Activated T-cell treated with anti-CD3 and anti-CD28 coated beads, Interleukin-2, amount 50 U/mL, for 1 hour (primary cell): ENCODE measurements at places on chromosomes 16 and 17.

DNA sequence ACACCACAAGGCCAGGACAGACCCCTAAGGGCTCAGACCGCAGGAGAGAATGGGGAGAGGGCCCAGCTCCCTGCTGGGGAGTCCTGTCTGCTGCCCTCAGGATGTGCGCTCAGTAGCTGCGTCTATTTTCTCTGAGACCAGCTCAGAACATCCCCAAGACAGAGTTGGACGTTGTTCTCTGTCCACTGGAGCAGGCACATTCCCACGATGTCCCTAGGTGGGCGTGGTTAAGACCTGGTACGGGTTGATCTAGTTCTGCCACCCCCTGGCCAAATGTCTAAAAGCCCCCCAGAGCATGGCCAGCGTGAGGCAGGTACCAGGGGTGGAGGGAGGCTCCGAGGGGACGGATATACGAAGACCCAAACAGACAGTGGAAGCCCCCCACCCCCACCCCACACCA is 842 bp upstream of the CALB2 start:
- DNase-seq: no peak

- no peak for DNase-seq
Observed at GRCh38 chr16:27020031-27020430, 46.7 kb upstream of the C16orf82 start.

- DNase-seq: no peak
Observed at GRCh38 chr17:22505660-22506059, 813.3 kb downstream of the KCNJ18 start.

- peak; percentile 4 for DNase-seq
Observed at GRCh38 chr17:50203086-50203485, 1.7 kb upstream of the COL1A1 start.

- no peak for DNase-seq
Observed at GRCh38 chr17:15914400-15915170, 30.3 kb upstream of the ADORA2B start.

DNA sequence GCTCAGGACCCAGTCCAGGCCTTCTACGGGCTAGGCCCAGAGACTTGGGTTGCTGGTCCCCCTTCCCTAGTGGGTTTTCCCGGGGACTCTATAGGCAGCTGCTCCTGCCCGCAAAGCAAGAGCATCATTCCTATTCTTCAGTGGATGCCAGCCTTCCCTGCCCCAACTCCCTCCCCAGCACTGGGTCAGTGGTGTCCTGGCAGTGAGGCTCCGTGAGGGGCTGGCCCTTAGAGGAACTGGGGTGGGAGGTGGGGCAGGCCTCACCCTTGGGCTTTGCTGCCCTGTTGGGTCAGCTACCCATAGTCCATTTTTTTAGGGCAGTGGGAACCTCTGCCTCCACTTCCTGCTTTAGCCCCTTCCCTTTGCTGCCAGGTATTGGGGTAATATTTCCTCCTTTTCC is 7.9 kb upstream of the PLEKHG4 start:
- no peak for DNase-seq

GRCh38 chr16:29916979-29917378 is 9.0 kb downstream of the KCTD13 start:
- DNase-seq: no peak

DNA sequence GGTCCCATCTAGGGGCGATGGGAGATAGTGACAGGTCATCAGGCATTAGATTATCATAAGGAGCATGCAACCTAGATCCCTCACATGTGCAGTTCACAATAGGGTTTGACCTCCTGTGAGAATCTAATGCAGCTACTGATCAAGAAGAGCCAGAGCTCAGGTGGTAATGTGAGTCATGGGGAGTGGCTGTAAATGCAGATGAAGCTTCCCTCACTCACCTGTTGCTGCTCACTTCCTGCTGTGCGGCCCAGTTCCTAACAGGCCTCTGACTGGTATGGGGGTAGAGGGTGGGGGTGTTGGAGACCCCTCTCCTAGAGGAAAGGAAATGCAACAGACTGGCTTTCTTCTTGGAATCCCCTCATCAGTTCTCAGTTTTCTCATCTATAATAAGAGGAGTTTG is 131.4 kb downstream of the CA10 start:
- DNase-seq: no peak

- no peak for DNase-seq
Observed at GRCh38 chr16:31452631-31453106, 6.6 kb upstream of the ARMC5 start.

DNA sequence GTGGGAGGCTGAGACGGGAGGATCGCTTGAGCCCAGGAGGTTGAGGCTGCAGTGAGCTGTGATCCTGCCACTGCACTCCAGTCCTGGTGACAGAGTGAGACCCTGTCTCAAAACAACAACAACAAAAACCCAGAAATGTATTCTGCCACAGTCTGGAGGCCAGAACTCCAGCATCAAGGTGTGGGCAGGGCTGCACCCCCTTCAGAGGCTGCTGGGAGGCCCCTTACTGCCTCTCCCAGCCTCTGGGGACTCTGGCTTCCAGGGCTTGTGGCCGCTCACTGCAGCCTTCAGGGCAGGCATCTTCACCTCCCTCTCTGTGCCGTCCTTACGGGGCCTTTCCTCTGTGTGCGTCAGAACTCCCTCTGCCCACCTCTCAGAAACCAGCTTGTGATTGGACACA is 209.4 kb upstream of the GSE1 start:
- no peak for DNase-seq

DNA sequence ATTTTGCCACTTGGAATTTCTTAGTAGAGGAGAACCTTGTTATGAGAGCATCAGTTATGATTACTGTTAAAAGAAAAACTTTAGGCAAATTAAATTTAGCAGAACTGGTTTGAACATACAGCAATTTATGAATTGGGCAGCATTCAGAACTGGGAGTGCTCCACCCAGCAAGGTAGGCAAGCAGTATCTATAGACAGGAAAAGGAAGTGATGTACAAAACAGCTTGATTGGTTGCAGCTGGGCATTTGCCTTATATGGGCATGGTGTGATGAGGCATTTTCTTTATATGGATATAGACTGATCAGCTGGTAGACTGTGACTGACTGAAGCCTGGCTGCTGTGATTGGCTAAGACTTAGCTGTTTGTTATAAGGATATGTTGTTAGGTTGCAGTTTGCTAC is 17.6 kb upstream of the CYLD start:
- DNase-seq: no peak

GRCh38 chr17:49779739-49780231 is 8.7 kb upstream of the KAT7 start:
- DNase-seq: no peak

DNA sequence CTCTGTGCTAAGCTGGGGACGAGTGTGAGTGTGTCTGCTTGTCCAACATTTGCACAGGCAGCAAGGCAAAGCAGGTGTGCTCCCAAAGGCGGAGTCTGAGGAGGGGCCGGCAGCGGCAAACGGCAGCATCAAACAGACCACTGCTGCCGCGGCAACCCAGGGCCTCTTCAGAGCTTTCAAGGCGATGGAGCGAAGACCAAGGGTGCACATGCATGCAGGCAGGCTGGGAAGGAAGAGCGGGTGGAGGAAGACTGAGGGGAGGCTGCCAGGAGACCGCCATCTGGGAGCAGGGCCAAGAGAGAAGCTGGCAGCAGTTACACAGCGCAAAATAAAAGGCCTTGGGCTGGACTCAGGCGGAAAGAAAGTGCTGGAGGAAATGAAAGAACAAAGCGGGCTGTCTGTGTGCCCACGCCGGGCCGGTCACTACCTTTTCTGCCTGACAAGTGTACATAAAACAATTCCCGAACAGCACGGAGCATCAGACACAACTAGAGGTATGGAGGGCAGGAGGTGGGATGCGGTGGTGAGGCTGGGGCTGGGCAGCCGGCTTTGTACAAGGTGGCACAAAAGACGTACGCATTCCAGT is 8.5 kb downstream of the TIMM22 start:
- no peak for DNase-seq

DNA sequence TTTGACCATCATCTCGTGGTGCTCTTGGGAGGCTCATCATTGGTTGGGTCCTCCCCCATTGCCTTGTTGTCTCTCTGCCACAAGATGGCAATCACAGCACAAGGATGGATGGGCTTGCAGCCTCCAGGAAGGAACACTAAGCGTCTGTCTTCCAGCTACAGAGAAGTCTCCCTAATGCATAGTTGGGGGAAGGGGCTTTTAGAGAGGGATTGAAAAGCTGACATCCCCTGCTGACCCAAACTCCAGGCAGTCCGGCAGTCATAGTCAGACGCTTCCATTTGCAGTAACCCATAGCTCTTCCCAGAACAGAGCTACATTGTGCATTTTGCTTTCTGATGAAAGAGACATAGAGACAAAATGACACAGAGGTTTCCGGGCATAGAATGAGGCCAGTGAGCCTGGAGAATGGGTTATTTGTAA is 111.4 kb downstream of the UTP18 start:
- DNase-seq: no peak

- DNase-seq: no peak
Observed at GRCh38 chr17:72187556-72187955, 66.7 kb downstream of the SOX9 start.

DNA sequence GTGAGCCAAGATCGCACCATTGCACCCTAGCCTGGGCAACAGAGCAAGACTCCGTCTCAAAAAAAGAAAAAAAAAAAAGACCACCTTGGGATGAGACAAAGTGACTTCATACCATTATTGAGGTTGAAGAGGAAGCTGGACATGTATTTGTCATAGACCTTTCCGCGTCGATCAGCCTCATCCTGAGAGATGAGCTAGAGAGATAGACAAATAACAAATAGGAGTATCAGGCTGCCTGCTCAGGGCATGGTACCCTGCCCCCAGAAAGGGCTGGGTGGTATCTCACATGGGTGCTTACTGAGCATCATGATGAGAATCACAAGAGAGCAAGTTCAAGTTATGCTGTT is 22.1 kb downstream of the CNTNAP1 start:
- no peak for DNase-seq

DNA sequence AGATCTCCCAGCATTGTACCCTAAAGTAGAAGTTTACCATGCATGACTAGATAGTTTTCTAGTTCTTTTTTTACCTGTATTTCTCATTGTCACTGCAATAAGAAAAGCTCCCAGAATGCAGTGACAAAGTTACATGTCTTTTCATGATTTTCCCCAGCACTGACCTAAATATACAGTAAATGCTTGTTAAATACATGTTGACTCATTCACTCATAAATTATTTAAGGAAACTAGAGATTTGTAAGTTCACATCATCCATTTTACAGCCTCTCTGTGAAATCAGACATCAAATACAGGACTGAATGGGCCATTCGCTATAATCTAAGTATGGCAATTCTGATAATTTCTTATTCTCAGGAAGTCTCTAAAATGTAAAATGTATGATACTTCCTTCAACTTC is 258.9 kb upstream of the AXIN2 start:
- no peak for DNase-seq

- DNase-seq: no peak
Observed at GRCh38 chr17:50072130-50072529, 16.2 kb downstream of the ITGA3 start.

- DNase-seq: no peak
Observed at GRCh38 chr17:41615454-41615853, 2.9 kb upstream of the KRT16 start.

DNA sequence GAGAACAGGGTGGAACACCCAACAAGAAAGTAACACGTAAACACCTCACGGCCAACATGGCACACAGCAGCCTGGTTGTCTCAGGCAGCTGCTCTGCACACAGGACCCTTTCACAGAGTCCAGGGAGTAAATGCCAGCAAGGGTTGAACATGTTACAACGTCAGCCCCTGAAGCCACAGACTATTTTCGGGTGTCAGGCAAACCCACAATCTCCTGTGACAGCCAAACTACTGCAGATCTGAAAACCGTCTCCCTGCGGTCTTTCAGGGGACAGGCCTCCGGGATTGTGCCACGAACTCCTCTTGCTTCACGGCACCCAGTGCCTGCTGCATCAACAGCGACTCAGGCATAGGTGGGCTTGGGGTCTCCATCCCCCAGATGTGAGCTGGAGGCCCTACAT is 127.7 kb downstream of the XYLT1 start:
- DNase-seq: peak; percentile 47

GRCh38 chr17:60664022-60664421 is 13.6 kb upstream of the BCAS3 start:
- DNase-seq: no peak
